ENCODE measurements at places on chromosomes 5 and 9.
A peak's percentile ranks its signal among the peaks of the same experiment; 100 is the strongest.

DNA sequence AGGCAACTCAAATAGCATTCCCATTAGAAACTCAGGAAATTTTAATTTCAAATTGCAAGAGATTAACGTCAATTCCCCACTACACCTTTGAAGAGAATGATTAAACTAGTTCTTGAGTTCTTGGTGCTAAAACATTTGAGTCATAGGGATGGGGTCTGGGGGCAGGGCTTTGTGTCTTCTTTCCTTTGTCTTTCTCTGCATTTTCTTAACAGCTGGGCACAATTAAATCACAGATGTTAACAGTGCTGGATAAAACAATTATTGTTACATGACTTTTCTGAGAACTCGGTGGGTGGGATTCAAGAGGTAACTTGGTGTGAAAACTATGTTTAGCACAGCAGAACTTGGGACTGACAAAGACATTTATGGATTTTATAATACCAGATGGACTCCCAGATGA is 351.9 kb upstream of the TNC start:
- H3K4me1 ChIP-seq: no peaks in the 10 kb centered on the region
- no peak for DNase-seq
- H3K27me3 ChIP-seq: no peaks in the 10 kb centered on the region
- no peak overlapping the region for H3K4me3 ChIP-seq
- no peak overlapping the region for H3K27ac ChIP-seq

DNA sequence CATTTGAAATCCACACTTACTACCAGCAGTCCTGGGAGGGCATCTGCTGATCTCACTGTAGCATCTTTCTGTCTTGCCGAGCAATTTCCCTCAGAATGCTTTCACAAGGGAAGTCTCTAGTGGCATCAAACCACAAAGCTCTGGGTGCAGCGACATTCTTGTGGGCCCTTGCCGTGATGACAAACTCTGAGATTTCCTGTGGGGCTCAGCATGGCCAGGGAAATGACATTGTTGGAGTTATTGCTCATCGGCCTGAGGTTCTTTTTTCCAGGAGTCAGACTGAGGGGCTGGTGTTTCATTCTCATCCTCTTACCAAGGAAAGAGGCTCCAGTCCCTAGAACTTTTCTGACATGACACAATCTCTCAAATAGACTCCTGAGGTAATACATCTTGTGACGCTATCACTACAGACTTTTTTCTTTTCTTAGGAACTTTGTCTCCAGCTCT is 51.4 kb downstream of the PFDN1 start:
- H3K4me3 ChIP-seq: no peak overlapping the region
- no peaks in the 10 kb centered on the region for H3K27me3 ChIP-seq
- peaks cover 40% of the 10 kb centered on the region for H3K4me1 ChIP-seq
- no peaks in the 10 kb centered on the region for H3K36me3 ChIP-seq

DNA sequence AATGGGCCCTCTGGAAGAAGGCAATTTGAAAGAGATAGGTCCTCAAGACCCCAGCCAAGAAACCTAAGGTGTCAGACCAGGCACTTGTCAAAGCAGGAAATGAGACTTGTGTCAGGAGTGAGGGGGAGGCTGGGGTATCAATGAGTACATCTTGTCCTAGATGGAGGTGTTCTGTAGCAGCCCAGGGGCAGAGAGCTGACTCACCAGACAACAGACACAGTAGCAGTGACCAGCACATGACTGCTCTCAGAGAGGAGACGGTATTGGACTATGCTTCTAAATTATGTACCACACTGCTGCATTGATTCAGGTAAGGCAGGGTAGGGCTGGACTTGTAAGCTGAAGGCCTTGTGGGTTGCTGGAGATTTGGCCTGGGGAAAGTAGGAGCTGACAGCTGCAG is 551.2 kb upstream of the KLF4 start:
- H3K4me1 ChIP-seq: peaks cover 14% of the 10 kb centered on the region
- no peaks in the 10 kb centered on the region for H3K27me3 ChIP-seq
- DNase-seq: peak; percentile 34
- H3K27ac ChIP-seq: no peak overlapping the region
- H3K4me3 ChIP-seq: no peak overlapping the region

GRCh38 chr5:139696894-139697658 is 48.9 kb downstream of the CXXC5 start:
- peak overlapping the region; percentile 21 for H3K4me3 ChIP-seq
- no peaks in the 10 kb centered on the region for H3K36me3 ChIP-seq
- H3K4me1 ChIP-seq: peaks cover 65% of the 10 kb centered on the region
- peak; percentile 91 for DNase-seq
- no peaks in the 10 kb centered on the region for H3K27me3 ChIP-seq

- H3K36me3 ChIP-seq: no peaks in the 10 kb centered on the region
- peaks cover 4% of the 10 kb centered on the region for H3K4me1 ChIP-seq
- H3K27me3 ChIP-seq: no peaks in the 10 kb centered on the region
- no peak overlapping the region for H3K27ac ChIP-seq
These were observed 13.0 kb downstream of the APBA1 start for GRCh38 chr9:69658987-69659675.

- DNase-seq: no peak
- H3K4me3 ChIP-seq: no peak overlapping the region
- H3K4me1 ChIP-seq: no peaks in the 10 kb centered on the region
These were observed 156.9 kb downstream of the TRIM32 start for GRCh38 chr9:116843863-116844620.

DNA sequence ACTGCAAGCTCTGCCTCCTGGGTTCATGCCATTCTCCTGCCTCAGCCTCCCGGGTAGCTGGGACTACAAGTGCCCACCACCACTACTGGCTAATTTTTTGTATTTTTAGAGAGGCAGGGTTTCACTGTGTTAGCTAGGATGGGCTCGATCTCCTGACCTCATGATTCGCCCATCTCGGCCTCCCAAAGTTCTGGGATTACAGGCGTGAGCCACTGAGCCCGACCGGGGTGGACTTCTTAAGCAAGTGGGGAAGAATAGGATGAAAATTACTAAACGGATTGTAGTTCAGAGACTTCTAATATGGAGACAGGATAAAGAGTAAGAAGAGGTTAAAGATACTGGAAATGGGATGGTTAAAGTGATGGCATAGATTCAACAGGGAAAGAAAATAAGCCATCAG is 132.3 kb upstream of the IRX2 start:
- no peak for DNase-seq
- H3K36me3 ChIP-seq: no peaks in the 10 kb centered on the region
- no peaks in the 10 kb centered on the region for H3K27me3 ChIP-seq
- no peak overlapping the region for H3K27ac ChIP-seq
- H3K4me3 ChIP-seq: no peak overlapping the region

DNA sequence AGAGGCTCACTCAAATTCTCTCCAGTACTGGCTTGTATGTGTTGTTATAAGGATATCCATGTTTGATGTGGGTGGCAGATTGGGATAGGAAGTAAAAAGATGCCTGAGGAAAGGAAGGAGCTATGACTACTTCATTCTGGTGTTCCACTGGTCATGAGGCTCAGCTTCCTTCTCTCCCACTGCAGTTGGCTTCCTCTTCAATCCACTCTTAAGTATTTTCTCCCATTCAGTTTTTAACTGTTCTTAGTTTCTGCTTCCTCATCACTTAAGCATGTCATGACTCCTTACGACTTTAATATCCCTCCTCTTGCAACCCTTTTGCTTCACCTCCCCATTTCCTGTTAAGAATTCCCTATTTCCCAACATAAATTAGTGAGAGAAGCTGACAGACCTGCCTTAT is 81.1 kb downstream of the PJA2 start:
- H3K36me3 ChIP-seq: peaks cover 4% of the 10 kb centered on the region
- peaks cover 2% of the 10 kb centered on the region for H3K4me1 ChIP-seq
- H3K27ac ChIP-seq: no peak overlapping the region
- no peaks in the 10 kb centered on the region for H3K27me3 ChIP-seq
- H3K4me3 ChIP-seq: no peak overlapping the region

- no peak for DNase-seq
- no peaks in the 10 kb centered on the region for H3K36me3 ChIP-seq
- H3K27me3 ChIP-seq: no peaks in the 10 kb centered on the region
These were observed 266.7 kb downstream of the NSG2 start for GRCh38 chr5:174312270-174312617.

DNA sequence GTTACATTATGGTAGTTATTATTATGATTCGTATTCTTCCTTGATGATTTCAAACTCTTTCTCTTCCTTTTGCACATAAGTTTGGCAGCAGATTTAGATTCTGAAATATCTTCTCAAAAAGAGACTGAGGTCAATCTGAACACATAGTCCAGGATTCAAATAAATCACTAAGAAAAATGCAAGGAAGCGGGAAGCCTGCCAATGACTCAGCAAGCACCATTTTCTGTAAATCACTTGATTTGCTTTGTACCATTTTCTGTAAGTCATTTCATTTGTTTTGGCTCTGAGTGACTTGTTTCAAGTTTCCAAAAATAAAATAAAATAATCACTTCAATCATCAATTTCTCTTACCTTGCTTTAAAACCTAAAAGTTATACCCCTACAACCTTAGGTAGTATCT is 24.6 kb upstream of the GLIS3 start:
- no peak overlapping the region for H3K4me3 ChIP-seq
- no peaks in the 10 kb centered on the region for H3K36me3 ChIP-seq
- peak; percentile 88 for DNase-seq

DNA sequence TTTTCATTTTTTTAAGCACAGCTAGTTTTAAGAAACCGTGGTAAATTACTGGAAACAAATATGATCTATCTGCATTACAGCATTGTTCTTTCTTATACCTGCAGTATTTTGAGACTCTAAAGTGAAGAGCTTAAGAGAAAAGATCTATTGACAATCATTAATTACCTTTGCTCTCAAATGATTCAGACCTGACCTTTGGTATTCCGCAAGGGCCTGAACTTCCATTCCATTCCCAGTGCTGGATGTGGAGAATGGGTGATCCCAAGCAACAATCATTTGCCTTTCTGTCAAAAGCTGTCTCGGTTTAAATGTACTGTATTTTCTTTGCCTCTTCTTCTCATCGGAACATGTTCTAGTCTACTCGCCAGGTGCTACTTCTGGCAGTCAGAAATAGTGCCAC is 18.9 kb downstream of the NREP start:
- peaks cover 75% of the 10 kb centered on the region for H3K4me1 ChIP-seq
- H3K27ac ChIP-seq: peak overlapping the region; percentile 80
- DNase-seq: peak; percentile 77
- H3K27me3 ChIP-seq: no peaks in the 10 kb centered on the region
- peaks cover 18% of the 10 kb centered on the region for H3K36me3 ChIP-seq
- H3K4me3 ChIP-seq: no peak overlapping the region

DNA sequence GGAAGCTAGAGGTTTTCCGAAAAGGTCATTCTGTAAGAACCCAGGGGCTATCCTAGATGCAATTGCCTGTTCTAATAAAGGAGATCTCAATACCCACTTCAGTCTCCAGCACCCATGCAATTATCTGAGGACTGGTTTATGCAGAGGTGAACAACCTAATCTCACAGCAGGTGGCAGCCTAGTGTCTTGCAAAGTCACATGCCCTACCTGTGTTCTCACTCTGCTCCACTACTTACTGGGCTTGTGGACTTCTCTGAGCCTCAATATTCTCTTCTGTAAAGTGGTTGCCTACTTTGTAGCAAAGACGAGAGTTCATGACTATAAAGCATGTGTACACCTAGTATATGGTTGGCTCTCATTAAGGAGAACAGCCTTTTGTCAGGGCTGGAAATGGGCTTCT is 21.0 kb upstream of the ALDH1B1 start:
- H3K27ac ChIP-seq: no peak overlapping the region
- H3K36me3 ChIP-seq: no peaks in the 10 kb centered on the region
- no peak overlapping the region for H3K4me3 ChIP-seq
- no peaks in the 10 kb centered on the region for H3K4me1 ChIP-seq

DNA sequence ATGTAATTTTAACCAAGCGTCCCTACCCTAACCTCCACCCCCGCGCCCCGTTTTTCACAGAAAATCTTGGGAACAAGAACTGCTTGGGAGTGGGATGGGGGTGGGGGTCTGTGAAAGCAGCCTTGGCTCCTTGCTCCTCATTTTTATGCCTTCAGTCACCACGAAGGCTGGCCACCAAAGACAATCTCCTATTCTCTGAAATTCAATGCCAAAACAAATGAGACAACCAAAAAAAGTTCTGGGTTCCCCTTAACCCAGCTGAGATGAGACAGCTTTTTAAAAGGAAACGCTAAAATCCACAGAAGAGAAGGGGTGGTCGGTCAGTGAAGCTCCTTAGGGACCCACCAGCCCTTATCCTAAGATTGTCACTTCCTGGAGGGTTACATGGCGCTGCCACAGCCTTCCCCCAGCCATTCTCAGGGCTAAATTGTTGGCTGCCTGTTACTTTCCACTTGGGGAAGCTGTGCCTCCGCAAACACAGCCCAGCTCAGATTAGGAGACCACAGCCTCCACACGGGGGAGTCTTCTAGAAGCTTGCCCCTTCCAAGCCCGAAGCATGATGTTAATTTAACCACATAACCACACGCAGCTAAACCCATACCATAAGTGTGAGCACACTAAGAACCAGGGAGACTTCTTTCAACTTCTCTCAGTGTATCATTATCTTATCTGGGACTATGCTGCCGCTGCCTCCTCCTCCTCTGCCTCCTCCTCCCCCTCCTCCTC is 136.3 kb downstream of the FOXD1 start:
- H3K27me3 ChIP-seq: no peaks in the 10 kb centered on the region
- H3K4me1 ChIP-seq: peaks cover 34% of the 10 kb centered on the region
- H3K27ac ChIP-seq: peak overlapping the region; percentile 94
- no peaks in the 10 kb centered on the region for H3K36me3 ChIP-seq
- DNase-seq: peak; percentile 100

GRCh38 chr5:68374796-68375518 is 159.4 kb downstream of the PIK3R1 start:
- H3K27me3 ChIP-seq: no peaks in the 10 kb centered on the region
- H3K27ac ChIP-seq: no peak overlapping the region
- no peak overlapping the region for H3K4me3 ChIP-seq
- H3K4me1 ChIP-seq: no peaks in the 10 kb centered on the region

Data from astrocyte (in vitro differentiated cells and primary cell).